ENCODE measurements at places on chromosomes 7 and 10. TPM values are rescaled to one million over a fixed set of nuclear protein-coding genes. Genes with fewer than 3 reads are reported as not detected.

GRCh38 chr7:76189276-76189675 lies 12.4 kb upstream of the SRRM3 start:
- H3K4me1 ChIP-seq = peaks cover 20% of the 10 kb centered on the region
- no peak for DNase-seq
- H3K27ac ChIP-seq = no peak overlapping the region
- H3K36me3 ChIP-seq = no peaks in the 10 kb centered on the region
- H3K4me3 ChIP-seq = no peak overlapping the region

- no peak overlapping the region for H3K27ac ChIP-seq
- no peaks in the 10 kb centered on the region for H3K36me3 ChIP-seq
These were observed 95.3 kb upstream of the GNAI1 start for GRCh38 chr7:80039251-80039884.

DNA sequence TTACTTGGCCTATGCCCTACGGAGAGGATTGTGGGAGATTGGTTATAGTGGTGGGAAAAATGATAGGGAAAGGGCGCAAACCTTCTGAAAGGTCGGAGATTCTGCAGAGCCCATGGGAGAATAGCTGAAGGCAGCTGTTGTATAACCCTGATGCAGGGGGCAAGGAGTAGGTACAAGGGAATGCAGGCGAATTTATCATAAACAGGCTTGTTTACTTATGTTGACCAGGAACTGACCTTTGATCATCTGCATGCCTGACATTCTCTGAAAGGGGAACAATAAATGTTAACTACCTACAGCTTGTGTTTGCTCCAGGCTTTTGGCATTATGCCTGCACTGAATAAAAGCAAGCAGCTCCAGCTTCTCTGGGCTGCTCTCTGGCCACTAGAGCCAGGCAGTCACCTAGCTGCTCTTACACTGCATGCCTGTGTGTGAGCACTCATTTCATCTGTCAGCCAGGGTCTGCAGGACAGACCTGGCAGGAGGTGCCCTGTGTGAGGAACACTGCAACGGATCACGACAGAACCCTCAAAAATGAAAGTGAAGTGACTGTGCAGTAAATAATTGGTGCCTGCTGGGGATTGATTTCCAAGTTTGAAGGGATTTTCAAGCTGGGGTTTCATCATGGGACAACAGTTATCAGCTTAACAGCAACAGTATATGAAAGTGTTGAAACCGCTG lies 31.1 kb upstream of the ABCA13 start:
- no peak overlapping the region for H3K27ac ChIP-seq
- H3K4me3 ChIP-seq = no peak overlapping the region
- no peaks in the 10 kb centered on the region for H3K27me3 ChIP-seq
- no peaks in the 10 kb centered on the region for H3K4me1 ChIP-seq

DNA sequence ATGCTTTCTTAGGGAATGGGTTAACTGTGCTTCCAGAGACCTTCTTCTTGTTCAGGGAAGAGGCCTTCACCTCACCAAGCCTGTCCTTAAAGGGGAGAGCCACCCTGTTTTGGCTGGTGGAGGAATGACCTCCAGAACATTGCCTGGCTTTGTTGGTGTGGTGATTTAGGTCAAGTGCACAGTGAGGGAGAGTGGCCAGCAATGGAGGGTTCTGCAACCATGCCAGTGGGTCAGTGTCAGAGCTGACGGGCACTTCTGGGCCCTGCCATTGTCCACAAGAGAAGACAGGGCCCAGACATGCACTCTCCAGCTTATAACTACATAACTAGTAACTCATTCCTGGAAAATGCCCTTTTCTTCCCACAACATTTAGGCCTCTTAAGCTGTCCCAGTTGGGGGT lies 238.5 kb upstream of the AKR1E2 start:
- H3K4me1 ChIP-seq = no peaks in the 10 kb centered on the region
- no peak overlapping the region for H3K27ac ChIP-seq
- no peak overlapping the region for H3K4me3 ChIP-seq
- no peaks in the 10 kb centered on the region for H3K36me3 ChIP-seq
- no peak for DNase-seq

DNA sequence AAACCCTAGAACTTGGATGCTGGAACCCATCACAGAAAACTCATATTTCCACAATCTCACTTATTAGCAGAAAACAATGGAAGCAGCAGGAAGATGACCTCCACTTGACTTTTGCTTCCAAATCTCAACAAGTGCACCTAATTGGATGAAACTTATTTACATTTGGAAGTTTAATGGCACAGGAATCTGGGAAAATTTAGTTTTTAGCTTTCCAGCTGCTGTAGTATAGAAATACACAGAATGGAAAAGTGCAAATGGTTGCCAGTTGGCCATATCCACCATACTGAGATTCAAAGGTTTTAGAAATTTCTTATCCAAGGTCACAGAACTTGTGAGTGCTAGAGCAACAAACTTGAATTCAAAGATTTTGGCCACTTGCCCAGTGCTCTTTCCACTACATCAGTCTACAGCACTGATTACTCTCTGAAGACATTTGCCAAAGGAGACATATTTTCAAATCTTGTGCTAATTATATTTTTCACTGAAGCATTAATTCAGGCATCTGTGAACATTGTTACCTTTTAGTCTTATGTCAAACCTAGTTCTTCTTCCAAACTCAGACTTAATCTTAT lies 9.3 kb upstream of the AHR start:
- no peak overlapping the region for H3K4me3 ChIP-seq
- peaks cover 8% of the 10 kb centered on the region for H3K4me1 ChIP-seq
- H3K27me3 ChIP-seq = peaks cover 4% of the 10 kb centered on the region
- H3K36me3 ChIP-seq = no peaks in the 10 kb centered on the region
- DNase-seq = no peak

DNA sequence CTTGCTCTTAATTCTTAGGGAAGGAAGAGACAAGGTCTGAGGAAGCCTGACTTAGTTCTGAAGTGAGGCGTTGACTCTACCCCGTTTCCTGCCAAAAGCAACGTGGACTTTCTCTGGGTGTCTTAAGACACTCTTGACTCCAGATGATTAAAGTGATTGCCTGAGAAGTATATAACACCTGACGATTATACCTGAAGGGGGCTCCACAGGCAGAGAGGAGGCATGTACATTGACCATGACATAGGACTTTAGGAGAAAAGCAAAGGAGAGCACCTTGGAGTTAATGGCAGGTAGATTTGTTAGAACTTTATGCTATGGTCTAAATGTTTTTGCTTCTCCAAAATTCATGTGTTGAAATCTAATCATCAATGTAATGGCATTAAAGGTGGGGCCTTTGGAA lies 15.9 kb downstream of the ITGB8 start:
- no peak for DNase-seq
- no peaks in the 10 kb centered on the region for H3K36me3 ChIP-seq
- H3K4me3 ChIP-seq = no peak overlapping the region
- peaks cover 7% of the 10 kb centered on the region for H3K4me1 ChIP-seq
- no peak overlapping the region for H3K27ac ChIP-seq

DNA sequence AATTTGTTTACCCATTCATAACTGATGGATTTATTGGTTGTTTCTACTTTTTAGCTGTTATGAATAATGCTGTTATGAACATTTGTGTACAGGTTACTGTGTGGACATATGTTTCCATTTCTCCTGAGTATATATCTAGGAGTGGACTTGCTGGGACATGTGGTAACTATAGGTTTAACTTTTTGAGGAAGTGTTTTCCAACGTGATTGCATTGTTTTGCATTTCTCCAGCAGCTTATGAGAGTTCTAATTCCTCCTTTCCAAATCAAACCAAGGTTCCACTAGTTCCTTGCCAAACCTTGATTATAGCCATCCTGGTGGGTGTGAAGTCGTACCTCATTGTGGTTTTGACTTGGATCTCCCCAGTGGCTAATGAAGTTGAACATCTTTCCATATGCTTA lies 2.6 kb upstream of the PRF1 start:
- DNase-seq = no peak
- H3K27me3 ChIP-seq = no peaks in the 10 kb centered on the region
- no peaks in the 10 kb centered on the region for H3K36me3 ChIP-seq
- H3K4me3 ChIP-seq = no peak overlapping the region
- H3K27ac ChIP-seq = no peak overlapping the region
- H3K4me1 ChIP-seq = no peaks in the 10 kb centered on the region

DNA sequence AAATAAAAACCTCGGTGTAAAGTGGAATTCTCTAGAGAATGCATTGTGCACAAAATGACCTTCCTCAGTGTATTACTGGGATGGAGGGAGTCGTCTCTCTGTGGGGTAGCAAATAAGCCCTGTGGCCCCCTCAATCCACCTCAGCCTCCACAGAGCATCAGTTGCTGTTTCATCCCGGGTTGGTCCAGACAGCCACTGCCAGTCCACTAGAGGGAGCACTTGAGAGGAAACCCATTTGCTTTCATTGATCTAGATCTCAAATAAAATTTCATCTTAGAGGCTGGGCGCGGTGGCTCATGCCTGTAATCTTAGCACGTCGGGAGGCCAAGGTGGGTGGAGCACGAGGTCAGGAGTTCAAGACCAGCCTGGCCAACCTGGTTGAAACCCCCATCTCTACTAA lies 1128.7 kb downstream of the CNTNAP2 start:
- no peaks in the 10 kb centered on the region for H3K27me3 ChIP-seq
- no peak overlapping the region for H3K4me3 ChIP-seq
- no peaks in the 10 kb centered on the region for H3K4me1 ChIP-seq
- no peaks in the 10 kb centered on the region for H3K36me3 ChIP-seq
- H3K27ac ChIP-seq = no peak overlapping the region

GRCh38 chr7:158442260-158442659 lies 145.4 kb downstream of the PTPRN2 start:
- no peaks in the 10 kb centered on the region for H3K4me1 ChIP-seq
- H3K27ac ChIP-seq = no peak overlapping the region

- H3K4me1 ChIP-seq = peaks cover 29% of the 10 kb centered on the region
- no peak overlapping the region for H3K27ac ChIP-seq
- H3K36me3 ChIP-seq = no peaks in the 10 kb centered on the region
- H3K27me3 ChIP-seq = no peaks in the 10 kb centered on the region
- DNase-seq = no peak
- H3K4me3 ChIP-seq = no peak overlapping the region
These were observed 16.5 kb downstream of the PWWP2B start for GRCh38 chr10:132413226-132414205.

DNA sequence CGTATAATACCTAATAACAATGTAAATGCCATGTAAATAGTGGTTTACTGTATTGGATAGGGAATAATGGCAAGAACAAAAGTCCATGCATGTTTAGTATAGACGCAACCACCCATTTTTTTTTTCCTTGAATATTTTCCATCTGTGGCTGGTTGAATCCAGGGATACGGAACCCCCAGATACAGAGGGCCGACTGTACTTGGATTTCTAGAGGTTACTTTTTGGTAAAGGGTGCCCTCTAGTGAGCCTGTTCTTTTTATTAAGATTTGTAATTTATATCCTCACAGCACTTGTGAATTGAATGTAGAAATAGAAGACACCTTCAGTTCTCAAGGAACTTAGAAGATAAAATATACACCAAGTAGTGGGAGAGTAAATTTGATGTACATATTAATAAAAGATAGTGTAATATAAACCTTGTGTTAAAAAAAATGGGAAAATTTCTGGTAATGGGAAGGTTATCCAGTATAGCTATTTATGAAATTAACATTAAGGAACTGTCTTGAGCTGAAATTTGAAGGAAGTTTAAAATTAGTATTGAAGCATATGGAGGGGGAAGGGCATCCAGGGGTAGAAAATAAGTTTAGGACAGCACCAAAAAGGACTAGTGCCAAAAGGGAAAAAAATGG lies 32.0 kb downstream of the EXOC6 start:
- peak; percentile 59 for DNase-seq
- H3K27me3 ChIP-seq = no peaks in the 10 kb centered on the region
- H3K4me3 ChIP-seq = no peak overlapping the region
- no peaks in the 10 kb centered on the region for H3K4me1 ChIP-seq

DNA sequence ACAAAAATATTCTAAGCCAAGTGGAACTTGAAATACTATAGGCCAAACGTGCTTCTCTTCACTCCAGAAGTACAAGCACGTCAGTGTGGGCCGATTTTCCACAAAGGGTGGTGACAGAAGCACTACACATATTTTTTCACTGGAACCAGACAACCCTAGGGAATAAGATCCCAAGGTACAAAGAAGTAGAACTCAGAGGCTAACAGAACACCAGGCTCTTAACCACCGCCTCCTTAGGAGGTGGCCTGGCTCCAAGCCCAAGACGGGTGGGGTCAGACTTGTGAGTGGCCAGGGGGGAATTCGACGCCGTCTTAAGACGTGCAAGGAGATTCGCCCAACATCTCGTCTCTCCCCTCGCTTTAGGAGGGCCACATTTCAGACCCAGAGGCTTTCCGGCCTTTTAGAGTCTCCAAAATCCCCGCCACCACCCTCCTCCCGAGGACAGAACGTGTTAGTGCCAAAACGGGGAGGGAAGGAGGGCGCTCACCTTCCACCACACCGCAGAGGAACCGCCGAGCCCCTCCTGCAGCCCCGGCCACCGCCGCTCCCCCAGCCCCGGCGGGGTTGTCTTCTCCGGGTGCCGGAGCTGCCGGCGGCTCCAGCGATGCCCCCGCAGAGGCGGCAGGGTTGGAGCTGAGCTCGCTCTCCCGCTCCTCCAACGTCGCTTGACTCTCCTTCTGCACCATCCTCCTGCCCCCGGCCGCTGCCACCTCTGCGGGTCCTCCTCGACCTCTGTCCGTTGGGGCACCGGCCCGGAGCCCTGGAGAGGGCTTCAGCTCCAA lies 716 bp downstream of the OGA start:
- no peaks in the 10 kb centered on the region for H3K27me3 ChIP-seq
- peak; percentile 74 for DNase-seq
- H3K4me3 ChIP-seq = peak overlapping the region; percentile 94
- H3K36me3 ChIP-seq = peaks cover 9% of the 10 kb centered on the region

Gene POM121L12
- not detected for total RNA-seq

Gene COA1
- 171 TPM for total RNA-seq

Gene MRPS24
- total RNA-seq = 60.6 TPM

Gene SLC29A4
- total RNA-seq = 7.3 TPM

Gene CCL26
- total RNA-seq = not detected

Gene LEP
- total RNA-seq = not detected

Measured in neural progenitor cell (in vitro differentiated cells).